Stimulated activated CD4-positive, alpha-beta T cell treated with anti-CD3 and anti-CD28 coated beads, TNF-alpha, amount 100 ng/mL, for 4 hours (primary cell): ENCODE measurements at places on chromosomes 3 and 15.
A peak's percentile ranks its signal among the peaks of the same experiment; 100 is the strongest.

- no peak for DNase-seq
Measured at GRCh38 chr15:77440378-77440999, 19.8 kb downstream of the HMG20A start.

- DNase-seq = no peak
Measured at GRCh38 chr3:89025185-89025584, 82.2 kb upstream of the EPHA3 start.

GRCh38 chr3:81251096-81251495 lies 510.3 kb downstream of the GBE1 start:
- DNase-seq = no peak

- DNase-seq = no peak
Measured at GRCh38 chr15:90701880-90702630, 15.1 kb upstream of the BLM start.

DNA sequence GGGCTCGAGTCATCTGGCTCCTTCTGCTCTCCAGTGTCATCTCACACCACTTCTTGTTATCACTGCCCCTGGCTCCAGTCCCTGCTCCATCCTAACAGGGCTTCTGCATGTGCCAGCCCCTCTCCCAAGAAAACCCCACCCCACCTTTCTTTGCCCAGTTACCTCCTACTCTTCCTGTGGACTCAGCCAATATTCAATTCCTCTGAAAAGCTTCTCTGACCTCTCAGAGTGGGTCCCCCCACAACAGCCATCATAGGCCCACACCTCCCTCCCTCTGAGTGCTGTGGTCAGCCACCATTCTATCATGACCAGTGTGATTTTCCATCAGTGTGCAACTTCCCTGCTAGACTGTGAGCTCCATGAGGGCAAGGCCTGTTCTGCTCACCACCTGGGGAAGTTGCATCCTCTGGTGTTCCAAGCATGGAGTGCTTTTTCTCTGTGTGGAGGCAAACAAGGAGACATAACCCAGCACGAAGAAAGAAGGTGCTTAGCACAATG lies 71.6 kb downstream of the ADCY5 start:
- no peak for DNase-seq

DNA sequence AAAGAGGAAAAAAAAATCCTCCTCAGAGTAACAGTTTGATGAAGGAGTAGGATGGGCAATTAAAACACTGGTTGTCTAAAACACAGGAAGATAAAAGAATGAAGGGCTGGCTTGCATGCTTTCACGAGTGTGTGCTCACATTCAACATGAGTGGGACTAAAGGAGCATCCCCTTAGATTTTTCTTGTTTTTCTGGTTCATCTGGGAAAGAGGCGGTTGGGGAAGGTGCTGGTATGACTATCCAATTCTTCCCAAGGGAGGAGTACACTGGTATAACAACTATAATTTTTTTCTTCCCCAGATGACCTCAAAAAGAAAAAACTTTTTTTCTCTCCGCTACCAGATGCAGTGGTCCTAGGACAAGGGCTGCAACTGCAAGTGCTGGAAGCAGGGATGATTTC lies 143.7 kb downstream of the MYO9A start:
- DNase-seq = no peak

- DNase-seq = no peak
Measured at GRCh38 chr15:55774113-55774970, 31.4 kb upstream of the PRTG start.

DNA sequence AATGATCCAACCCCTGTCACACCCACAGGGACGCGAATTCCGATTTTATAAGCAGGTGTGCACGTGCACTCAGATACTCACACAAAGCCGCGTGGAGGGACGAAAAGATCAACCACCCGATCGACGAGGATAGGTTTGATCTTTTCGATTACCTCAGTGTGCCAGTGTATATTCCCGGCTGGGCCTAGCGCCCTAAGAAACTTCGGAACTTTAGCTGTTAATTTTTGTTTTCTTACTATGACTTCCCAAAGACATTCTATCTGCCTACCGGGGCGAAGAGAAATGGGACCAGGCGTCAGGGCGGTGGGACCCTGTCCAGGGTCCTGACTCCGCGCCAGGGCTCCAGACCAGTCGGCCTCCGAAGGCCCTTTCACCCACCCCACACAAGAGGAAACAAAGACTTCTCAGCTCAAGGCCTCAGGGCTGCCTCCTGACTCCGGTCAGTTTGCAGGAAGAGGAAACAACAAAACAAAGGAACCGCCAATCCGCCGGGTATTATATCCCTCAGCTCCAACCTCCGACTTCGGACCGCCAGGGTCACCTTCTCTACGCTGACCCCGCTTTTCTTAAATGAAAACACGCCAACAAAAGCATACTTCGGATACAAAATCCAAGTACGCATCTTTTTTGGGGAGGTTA lies 6.8 kb downstream of the ONECUT1 start:
- DNase-seq = no peak

DNA sequence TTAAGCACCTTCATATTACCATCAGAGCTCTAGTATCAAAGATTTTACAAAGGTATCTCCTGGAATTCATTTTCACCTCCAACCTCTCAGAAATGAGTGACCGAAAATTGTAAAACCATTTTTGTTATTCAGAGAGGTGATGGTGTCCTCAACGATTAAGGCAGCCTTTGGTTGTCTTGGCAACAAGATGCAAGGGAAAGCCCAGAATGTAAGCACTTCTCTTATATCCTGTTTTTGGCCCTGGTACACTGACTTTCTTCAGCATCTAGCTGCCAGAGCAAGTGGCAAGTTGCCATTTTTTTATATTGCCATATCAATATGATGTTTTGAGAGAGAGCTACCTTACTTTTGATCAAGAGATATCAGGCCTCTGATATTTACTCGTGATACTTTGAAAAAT lies 384.9 kb upstream of the NECTIN3 start:
- no peak for DNase-seq

- DNase-seq = no peak
Measured at GRCh38 chr3:61809879-61810278, 248.5 kb downstream of the PTPRG start.

DNA sequence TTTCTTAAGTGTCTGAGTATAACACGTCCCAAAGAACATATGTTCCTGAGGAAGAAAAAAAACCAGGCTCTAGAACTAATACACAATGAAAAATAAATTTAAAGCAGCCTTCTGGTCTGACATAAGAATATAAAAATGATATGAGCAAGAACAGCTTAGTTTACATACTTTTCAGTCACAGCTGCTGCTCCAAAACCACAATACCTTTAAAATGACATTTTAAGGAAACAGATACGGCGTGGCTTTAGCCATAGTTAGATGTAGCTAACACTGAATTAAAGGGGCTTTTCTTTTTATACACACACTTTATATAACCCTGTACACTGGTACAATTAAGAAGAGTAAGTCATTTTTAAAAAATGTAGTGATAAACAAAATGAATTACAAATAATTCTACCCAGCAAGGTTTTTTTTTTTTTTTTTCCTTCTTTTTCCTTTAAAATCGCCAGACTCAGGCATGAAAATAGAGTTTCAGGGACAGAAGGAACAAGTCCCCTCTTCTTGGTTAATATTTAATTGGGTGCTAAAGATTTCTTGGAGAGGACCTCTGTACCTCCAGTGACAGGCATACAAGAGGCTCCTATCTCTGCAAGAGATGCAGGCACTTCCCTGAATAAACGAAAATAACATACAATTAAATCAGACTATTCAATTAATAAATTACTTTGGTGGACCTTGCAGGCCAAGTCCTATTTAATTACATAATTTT lies 265.6 kb downstream of the FOXP1 start:
- DNase-seq = no peak

DNA sequence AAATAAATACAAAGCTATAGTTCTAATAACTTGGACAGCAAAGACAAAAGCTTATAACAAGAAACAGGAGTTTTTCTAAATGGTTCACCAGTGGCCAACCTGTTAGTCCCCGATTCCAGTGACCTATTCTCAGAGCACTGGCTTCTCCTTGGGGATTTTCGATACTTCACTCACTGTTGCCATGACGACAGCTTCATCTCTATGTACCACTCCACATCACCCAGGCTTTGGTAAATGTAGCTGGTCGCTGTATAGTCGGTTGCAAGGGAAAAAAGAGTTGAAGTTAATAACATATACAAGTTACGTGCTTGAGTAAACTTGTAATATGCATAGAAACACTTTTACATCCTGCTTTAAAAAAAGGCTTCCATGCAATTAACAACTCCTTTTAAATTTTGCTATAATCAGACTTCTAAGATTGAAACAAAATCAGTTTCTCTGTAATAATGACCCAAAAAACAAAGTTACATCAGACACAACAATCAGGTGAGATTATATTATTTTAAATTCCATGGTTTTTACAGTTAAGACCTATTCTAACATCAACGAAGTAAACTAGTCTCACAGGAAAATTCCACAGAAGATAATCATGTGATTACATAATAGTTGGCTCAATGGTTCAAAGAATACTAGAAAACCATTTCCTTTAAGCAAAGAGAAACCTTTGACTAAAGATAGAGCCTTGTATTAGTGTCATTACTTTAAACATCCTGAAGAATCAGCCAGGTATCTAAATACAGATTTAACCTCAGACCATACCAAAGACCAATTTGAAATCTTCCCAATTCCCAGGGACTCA lies 2.9 kb downstream of the CCNL1 start:
- no peak for DNase-seq

DNA sequence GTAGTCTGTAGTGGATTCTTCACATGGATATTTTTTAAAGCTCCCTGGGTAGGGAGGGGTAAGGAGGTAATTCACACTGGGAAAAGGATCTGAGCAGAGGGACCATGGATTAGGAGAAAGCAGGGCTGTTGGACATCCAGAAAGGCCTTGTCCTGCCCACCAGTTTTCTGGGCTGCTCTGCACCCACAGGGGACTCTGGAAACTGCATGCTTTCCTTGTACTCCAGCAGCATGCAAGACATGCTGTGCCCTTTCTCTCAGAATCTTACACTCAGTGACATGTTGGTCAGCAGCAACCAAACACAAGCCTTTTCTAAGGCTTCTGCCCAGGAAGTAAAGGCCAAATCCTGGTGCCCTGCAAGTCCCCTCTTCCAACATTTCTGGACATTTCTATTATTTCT lies 2.5 kb upstream of the FBN1 start:
- DNase-seq = no peak

- no peak for DNase-seq
Measured at GRCh38 chr3:195766671-195767070, 45.1 kb downstream of the MUC4 start.

- no peak for DNase-seq
Measured at GRCh38 chr3:104154896-104155295, 1211.8 kb upstream of the ALCAM start.

DNA sequence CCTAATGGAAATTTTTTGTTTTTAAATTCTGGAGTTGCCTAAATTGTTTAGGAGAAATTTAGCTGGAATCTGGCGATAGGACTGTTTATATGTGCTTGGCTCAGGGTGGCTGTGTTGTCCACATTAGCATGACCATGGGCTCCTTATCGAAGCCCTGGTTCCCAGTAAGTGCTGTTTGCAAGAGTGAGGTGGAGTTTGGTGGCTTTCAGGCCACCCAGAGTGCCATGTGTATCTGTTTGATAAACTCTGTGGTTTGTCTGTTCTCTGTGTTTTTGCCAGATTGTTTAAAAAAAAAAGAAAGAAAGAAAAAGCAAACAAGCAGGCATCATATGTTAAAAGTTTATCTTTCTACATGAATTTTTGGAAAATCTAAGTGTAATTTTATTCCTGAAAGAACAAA lies 51.5 kb downstream of the PLCL2 start:
- DNase-seq = no peak

DNA sequence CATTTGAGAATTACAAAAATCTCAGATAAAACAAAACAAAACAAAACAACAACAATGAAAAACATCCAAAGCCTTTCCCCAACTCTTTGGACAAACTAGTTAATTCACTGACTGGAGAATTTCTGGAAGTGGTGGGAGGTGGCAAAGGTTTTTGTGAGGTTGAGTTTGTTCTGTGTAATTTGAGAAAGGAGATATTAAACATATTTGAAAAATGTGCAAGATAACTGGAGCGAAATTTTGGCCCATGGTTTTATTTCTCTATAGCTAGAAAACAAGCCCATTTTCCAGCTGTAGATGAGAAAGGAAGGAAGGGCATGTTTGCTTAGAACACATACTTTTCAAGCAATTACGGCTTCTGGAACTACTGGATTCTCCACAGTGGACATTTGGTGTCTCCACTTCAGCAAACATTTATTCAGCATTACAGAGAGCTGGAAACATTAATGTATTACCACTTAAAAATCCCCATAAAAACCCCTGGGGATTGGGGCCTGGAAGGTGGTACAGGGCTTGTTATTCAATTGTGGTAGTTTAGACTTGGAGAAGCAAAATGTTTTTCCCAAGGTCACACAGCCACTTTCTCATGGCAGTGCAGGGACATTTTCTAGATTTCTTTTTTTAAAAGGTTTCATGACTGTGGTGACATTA lies 135.8 kb downstream of the THSD4 start:
- no peak for DNase-seq

- DNase-seq = no peak
Measured at GRCh38 chr15:52148403-52148802, 35.8 kb upstream of the BCL2L10 start.

GRCh38 chr3:82128271-82128670 lies 366.8 kb upstream of the GBE1 start:
- no peak for DNase-seq

GRCh38 chr3:106529738-106530137 lies 660.9 kb upstream of the CBLB start:
- DNase-seq = no peak

- peak; percentile 8 for DNase-seq
Measured at GRCh38 chr3:108914774-108915641, 38.7 kb downstream of the GUCA1C start.
